Activated naive CD4-positive, alpha-beta T cell (primary cell): ENCODE measurements at places on chromosomes 12 and 14.

- DNase-seq = no peak
These were observed 51.6 kb upstream of the ATP2A2 start for GRCh38 chr12:110229409-110229808.

- no peak for DNase-seq
These were observed 65.8 kb downstream of the CCDC92 start for GRCh38 chr12:123906711-123907420.

DNA sequence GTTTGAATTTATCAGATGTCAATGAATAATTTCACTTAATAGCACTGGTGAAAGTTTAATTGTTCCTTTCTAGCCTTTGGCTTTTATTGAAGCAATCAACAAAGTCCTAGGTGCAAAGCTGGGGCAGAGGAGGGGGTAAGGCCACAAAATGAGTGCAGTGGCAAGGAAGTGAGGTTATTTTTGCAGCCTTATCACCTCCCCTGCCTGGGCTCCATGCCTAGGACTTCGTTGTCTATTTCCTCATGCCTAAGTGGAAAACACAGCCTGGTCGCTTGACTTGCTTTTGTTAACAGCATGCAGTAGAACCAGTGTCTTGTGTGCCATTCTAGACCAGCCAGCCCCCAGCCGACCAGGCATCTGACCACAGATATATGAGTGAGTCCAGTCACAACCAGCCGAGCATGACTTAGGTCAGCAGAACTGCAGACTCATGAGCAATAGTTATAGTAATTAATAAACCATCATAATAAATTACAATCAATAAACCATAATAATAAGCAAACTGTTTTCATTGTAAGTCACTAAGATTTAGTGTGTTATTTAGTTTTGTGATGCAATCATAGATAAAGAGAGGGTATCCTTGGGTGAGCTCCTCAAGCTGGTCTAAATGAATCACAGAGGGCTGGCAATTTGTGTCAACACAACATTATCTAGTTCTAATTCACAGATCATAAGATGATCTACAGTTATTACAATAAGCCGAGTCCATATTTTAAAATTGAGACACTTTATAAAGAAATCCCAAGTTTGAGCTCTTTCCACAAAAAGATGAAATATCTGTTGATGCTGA is 156.8 kb downstream of the GLT1D1 start:
- DNase-seq = no peak

DNA sequence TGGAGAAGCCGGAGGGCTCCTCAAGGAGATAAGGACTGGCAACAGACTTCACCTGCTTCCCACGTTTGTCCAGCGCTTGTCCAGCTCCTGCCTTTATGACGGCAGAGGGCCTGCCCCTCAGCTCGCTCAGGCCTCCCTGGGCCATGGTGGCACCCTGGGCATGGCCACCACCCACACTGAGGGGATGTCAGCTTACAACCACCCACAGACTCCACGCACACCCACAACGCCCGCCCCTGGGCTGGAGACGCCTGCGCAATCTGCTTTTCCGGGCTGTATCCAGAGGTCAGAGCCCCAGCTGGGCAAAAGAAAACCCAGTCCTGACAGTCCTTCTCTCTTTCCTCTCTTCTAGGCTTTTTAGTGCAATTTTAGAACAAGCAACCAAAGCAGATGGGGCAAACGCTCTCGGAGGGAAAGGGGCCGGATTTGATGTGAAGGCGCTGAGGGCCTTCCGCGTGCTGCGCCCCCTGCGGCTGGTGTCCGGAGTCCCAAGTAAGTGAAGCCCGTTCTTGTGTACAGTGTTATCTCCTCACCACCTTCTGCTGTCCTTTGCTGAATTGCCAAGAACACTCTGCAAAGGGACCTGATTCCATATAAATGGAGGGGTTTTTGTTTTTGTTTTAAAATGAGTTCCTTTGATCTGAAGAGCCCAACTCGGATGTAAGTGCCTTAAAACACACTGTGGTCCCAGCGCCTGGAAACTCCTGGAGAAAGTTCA is 337.4 kb upstream of the FKBP4 start:
- DNase-seq = no peak

DNA sequence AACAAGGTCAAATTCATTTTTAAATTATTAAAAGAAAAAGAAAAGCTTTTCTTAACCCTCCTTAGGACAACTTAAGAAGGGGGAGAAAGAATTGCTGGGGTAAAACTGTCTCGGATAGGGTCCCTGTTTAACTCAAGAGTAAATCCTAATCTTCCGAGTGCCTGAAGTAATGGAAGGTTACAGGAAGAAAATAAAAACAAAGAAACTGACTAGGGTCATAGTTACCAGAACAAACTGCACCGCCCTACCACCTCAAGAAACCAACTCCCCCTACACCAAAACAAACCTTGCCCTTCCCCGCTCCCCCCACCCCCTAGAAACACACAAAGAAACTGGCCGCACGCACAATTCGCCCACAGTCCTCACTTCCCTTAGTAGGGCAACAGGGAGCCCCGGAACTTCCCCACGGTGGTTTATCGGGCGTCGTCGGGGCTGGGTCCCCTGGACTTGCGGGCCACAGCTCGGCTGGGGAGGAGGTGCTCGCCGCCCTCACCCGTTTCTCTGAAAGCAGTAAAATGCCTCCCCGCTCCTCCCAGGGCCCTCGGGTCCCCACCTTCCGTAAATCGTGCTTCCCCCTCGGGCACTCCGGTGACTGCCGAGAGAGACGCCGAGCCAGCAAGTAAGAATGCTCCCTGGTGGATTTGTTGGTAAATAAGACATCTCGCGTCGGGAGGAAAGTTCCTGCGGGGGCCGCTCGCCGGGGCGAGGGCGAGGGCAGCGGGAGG is 2.4 kb downstream of the SINHCAF start:
- peak; percentile 24 for DNase-seq

GRCh38 chr14:96297997-96298515 is 42.0 kb downstream of the BDKRB1 start:
- no peak for DNase-seq

DNA sequence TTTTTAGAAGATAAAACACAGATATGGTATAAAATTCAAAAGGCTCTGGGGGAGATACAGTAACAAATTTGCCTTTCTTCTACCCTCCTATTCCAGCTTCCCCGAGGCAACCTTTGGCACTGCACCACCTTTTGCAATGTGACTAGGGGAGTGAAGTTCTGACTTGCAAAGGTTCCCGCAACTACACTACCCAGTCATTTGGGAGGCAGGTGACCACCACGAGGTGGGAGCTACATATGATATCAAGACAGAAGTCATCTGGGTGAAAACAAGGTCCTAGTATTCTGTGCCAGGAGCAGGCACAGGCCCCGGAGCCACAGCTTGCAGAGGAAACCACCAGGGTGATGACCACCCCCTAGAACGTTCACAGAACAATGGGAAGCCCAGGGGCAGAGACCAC is 141.5 kb downstream of the TTC7B start:
- DNase-seq = no peak

- no peak for DNase-seq
These were observed 62.1 kb downstream of the SH2B3 start for GRCh38 chr12:111467857-111468241.

DNA sequence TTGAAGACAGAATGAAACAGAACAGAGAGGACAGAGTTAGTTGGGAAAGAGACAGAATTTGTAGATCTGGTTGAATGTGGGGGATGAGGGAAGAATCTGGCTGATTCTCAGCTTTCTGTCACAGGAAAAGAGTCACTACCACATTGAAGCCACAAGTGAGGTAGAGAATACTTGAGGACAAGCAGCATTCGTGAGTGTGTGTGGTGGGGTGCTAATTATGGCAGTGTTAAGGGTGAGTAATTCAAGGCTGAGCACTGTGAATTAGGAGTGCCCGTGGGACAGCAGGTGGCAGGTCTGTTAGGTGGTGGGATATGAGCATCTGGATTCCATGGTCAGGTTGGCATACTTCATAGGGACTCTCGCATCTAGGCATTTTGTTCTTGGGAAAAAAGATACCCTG is 347.4 kb upstream of the PRICKLE1 start:
- no peak for DNase-seq

DNA sequence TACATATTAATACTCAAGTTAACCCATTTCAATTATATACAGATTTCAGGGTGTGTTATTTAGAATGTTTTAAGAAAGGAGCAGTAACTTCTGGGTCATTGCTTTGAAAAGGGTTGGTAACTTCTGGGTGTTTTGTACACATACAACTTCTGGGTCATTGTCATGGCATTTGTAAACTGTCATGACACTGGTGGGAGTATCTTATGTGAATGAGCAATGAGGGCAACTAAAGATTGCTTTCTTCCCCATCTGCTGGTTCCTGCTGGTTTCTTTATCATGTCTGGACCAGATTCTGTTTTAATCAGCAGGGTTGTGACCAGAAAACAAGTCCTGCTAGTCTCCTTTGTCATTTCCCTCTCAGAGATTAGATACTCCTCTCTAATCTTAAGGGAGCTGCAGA is 713.3 kb downstream of the LRFN5 start:
- no peak for DNase-seq

DNA sequence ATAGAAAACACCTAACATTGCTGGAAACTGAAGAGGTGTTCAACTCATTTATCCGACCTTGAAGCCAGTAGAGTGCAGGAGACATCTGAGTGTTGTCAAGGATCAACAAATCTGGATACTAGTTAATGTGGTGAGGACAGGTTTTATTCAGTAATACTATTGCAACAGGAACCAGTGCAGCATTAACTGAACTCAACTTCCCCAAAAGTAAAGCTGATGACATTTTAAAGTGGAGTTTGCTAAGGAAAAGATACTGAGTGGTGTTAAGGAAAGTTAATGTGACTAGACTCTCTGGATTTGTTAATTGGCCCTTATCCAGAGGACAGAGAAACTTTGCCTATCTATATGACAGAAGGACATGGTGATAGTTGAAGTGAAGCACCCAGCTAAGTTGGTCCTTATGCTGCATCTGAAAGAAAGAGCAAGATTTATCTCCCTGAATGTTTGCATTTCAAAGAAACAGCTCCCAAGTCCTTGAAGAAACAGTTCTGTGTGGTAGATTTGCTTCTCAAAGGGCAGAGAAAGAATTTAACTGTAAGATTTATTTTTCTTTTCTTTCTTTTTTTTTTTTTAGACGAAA is 1.2 kb upstream of the CLEC7A start:
- no peak for DNase-seq

GRCh38 chr14:93901813-93902212 is 25.3 kb upstream of the FAM181A start:
- DNase-seq = no peak

- no peak for DNase-seq
These were observed 9.7 kb upstream of the MAGOHB start for GRCh38 chr12:10623131-10623530.
